ENCODE measurements at places on chromosomes 1 and 21.

GRCh38 chr1:13582713-13583443, 754 bp upstream of the PDPN start:
- DNase-seq = no peak

GRCh38 chr1:214321705-214322453, 40.9 kb downstream of the SMYD2 start:
- DNase-seq = no peak

- no peak for DNase-seq
These were observed 3.2 kb upstream of the SLC27A3 start for GRCh38 chr1:153771841-153772593.

DNA sequence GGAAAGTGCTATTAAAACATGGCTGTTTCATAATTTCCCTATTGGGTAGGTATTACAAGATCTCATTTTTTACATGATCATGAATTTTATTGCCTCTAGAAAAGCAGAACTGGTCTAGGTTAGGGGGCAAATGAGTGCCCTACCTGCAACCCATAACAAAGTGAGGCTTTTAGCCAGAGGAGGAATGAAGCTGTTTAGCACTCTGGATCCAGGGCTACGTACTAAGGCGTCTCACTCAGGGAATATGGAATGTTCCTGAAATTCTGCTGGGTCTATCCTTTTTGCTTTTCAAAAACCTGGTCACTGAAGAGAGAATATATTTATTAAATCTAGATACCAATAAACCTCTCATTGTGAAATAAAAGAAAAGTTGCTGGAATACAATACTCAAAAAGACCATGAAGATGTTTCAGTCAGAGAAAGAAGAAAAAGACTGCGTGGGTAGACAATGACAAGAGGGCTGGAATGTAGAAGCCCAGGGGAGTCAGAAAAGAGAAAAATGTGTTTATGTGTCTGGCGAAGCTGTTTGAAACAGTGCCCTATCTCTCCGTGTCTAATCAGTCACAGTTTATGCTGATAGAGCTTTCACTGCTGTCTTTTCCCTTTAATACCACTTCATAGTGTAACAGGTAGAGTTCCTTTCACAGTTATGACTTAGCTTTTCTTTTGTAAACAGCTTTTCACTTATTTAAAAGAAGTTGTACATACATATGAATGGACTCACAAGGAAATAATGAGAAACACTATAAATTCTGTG, 25.0 kb upstream of the SYDE2 start:
- DNase-seq = peak; percentile 10

DNA sequence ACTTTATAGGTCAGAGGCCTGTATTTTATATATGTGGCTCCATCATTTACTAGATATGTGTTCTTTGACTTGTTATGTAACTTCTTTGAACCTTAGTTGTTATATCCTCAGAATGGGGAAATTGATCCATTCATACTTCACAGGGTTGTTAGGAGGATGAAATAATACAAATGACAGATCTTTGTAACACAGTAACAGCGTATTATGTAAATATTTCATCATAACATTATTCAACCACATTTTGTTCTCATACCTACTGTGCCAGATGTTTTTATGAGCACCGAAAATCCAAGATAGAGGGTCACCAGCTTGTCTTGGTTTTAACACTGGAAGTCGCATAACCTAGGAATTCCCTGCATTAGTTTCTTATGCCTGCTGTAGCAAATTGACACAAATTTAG, 3.3 kb downstream of the SUCO start:
- no peak for DNase-seq

GRCh38 chr1:185480545-185480944, 163.5 kb upstream of the IVNS1ABP start:
- no peak for DNase-seq

- DNase-seq = no peak
These were observed 579 bp upstream of the TENT5C start for GRCh38 chr1:117605164-117605773.

DNA sequence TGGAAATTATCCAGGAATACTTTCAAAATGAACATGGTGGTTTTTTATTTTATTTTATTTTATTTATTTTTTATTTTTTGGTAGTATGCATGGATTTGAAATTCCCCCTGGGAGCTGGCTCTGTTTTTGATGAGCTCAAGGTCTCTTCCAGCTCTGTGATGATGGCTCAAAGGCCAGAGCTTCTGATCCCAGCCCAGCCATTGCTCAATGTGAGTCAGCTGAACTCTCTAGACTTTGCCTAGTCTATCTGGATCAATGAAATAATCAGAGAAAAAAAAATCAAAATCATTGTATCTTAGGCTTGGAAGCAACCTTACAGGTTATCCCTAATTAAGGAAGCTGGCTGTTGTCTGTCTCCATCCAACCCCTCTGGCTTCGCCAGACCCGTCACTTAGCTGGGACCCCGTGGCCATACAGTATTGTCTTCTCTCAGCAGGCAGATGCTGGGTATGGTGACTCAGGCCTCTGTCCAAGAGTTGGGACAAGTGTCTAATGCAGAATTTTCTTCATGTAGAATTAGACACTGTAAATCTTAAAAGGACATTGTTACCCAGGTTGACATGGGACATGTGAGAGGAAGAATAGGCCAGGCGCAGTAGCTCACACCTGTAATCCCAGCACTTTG, 90.2 kb upstream of the LPGAT1 start:
- DNase-seq = no peak

DNA sequence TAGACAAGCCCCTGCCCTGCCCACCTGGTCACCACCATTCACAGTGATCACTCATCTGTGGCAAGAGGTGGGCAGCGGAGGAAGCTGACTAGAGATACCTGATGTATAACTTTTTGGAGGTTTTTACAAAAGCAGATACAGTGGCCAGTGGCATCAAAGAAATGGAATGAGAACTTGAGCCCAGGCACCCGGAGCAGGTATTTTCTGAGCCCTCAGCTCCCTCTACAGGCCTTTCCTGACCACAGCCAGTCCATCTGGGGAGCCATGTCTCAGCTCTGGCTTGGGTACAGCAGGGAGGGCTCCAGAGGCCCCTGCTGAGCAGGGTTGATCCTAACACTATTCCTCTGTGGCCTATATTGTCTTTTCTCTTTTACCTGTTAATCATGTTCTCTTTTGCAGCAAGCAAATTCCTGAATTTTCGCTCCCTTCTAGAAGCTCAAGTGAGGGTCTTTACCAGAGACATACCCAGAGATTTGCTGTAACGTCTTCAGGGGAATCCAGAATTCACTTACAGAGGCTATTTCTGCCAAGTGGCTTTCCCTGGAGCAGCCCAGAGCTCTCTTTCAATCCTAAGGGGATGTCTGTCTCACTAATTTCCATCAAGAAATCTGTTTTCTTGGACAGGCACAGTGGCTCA, 27.3 kb downstream of the GPR157 start:
- DNase-seq = peak; percentile 64

GRCh38 chr1:9371391-9371935, 78.8 kb downstream of the SPSB1 start:
- peak; percentile 4 for DNase-seq

GRCh38 chr1:14113841-14114567, 414.0 kb downstream of the PRDM2 start:
- peak; percentile 66 for DNase-seq

GRCh38 chr1:87759421-87760087, 430.9 kb downstream of the LMO4 start:
- no peak for DNase-seq

DNA sequence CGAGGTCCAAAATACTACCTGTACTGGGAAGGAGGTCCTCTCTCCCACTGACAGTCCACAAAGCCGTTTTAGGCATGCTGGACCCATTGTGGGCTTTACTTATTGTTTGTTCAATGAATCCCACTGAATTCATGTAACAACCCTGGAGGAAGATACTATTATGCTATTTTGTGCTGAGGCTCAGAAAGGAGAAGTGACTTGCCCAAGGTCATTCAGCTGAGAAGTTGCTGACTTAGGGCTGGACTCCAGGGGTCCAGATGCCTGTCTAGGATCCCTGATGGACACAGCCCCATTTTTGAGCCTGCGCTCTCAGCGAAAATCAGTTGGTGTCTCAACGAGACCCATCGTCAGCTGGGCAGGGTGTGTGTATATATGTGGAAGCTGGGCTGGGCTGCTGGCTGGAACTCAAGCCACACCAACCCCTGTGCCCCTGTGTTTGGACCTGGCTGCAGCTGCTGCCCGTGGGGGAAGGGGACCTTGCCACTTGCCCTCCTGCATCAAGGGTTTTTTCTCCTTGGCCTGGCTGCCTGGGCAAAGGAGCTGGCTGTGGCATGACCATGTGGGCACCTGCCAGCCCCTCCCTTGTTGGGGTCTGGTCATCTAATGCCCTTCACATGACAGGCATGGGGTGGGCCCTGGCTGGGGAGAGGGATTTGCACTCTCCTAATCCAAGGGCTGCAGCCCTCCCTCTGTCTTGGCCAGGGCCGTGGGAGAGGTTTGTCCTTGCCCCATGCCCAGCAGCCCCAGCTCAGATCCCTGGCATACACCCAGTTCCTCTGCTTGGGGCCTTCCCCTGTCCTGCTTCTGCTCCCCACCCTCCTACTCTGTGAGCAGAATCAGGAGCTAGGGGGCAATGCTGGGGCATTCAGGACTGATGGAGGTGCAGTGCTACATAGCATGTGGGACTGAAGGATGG, 15.0 kb downstream of the KCNQ4 start:
- no peak for DNase-seq

GRCh38 chr1:7650801-7651200, 120.3 kb upstream of the VAMP3 start:
- DNase-seq = peak; percentile 93

GRCh38 chr1:240092301-240093119, 827 bp downstream of the FMN2 start:
- no peak for DNase-seq

- DNase-seq = no peak
These were observed 6.7 kb downstream of the CRP start for GRCh38 chr1:159707472-159708260.

- no peak for DNase-seq
These were observed 55.0 kb downstream of the HIVEP3 start for GRCh38 chr1:41863718-41864117.

DNA sequence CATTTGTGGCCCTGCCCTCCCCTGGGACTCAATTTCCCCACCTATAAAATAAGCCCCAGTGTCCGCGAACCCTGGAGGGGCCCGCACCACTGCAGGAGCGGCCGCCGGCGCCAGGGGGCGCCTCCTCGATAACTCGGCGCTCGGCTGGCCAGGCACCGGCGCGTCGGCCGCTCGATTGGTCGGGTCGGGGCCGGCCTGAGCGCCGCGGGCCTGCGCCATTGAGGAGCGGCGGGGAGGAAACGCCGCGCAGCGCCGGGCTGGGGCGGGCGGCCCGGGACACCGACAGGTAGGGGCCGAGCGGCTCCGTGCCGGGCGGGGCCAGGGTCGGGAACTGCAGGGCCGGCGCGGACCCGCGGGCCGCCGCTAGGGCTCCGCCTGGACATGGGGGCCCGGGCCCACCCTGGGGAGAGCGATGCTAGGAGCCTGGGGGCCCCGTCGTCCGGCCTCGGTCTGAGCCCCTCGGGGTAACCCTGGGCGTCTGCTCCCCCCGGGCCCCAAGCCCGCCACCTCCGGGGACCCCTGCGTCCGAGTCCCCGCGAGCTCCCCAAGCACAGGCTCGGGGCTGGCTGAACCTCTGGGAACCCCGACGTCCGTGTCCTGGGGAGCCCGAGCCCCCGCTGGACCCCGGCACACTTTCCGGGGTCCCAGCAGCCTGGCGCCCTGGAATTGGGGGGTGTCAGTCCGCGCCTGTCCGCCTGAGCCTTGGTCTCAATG, at the start of gene VPS13D:
Gene VPS13D, plus strand, starts transcription at position 196 of the 714 bp plus-strand sequence. CDS start 4,237 bp downstream, outside the sequence.
- peak; percentile 47 for DNase-seq

GRCh38 chr1:50974618-50974935, 4.5 kb downstream of the CDKN2C start:
- no peak for DNase-seq

- no peak for DNase-seq
These were observed 56.4 kb downstream of the SPATA17 start for GRCh38 chr1:217687511-217687910.

GRCh38 chr1:222096476-222096772, 354.5 kb upstream of the DUSP10 start:
- no peak for DNase-seq

- DNase-seq = no peak
These were observed 150.6 kb downstream of the RWDD3 start for GRCh38 chr1:95384567-95384966.

- no peak for DNase-seq
These were observed 74.2 kb downstream of the ATF6 start for GRCh38 chr1:161840363-161840762.

DNA sequence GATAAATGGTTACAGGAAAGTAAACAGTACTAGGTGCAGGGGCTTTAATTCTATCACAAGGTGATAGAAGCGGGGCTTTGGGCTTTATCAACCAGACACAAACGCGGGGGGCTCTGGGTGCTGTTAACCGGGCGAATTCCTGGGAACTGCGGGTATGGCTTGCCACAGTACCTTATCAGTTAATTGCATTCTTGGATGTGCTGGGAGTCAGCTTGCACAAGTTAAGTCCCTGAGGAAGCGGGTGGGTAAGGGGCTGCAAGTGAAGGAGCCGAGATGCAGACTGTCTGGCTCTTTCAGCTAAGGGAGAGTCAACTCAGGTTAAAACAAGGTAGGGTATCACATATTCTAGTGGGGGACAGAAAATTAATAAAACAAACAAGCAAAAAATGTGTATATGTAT, 661 bp downstream of the GBP4 start:
- DNase-seq = no peak

DNA sequence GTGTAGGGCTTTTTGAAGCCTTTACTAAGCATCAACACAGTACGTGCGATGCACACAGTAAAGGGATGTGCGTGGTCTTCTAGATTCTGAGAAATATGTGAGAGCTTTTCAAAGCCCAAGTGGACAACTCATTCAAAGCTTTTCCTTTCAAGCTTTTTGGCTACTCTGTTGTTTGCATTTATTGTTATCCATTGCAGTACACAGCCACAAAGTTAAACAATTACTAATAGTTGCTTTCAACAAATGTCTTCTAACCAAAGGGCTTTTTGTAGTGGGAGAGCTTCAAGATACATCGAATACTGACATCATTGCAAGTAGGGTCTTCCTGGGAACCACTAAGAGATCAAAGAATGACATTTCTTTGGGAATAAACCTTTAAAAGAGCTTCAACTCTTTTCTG, 97.9 kb upstream of the ETV3 start:
- DNase-seq = no peak

DNA sequence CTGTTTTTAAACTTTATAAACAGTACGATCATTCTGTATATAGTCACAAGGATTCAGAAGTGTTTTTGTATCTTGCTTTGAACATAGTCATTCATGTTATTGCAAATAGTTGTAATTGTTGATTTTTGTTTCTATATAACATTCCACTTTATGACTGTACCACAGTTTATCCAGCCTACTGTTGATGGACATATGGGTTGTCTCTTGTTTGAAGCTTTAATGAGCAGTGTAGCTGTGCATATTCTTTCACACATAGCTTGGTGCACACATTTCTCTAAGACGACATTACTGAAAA, 6.1 kb downstream of the CD101 start:
- no peak for DNase-seq

- peak; percentile 37 for DNase-seq
These were observed 354.7 kb downstream of the LMO4 start for GRCh38 chr1:87683196-87683956.
